ENCODE measurements at places on chromosomes 7 and 10. TPM values are rescaled to one million over a fixed set of nuclear protein-coding genes. Genes with fewer than 3 reads are reported as not detected.

DNA sequence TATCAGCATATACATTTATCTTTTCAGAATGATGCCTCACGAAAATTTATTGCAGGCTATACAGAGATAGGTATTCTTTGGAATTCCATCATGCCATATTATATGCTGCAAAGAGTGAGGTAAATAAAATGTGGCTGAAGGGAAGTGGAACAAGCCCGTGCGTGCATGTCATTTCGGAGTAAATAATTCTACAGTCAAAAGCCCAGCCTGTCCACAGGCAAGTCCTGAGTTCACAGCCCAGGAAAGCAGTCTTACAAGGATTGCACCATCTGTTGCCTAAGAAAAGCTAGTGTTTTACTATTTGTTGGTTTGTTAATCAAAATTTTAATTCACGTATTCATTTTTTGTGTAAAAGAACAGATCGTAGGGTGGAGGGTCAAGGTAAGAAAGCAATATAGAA lies 292.4 kb upstream of the AKR1E2 start:
- H3K4me1 ChIP-seq: no peaks in the 10 kb centered on the region
- no peak overlapping the region for H3K27ac ChIP-seq
- peaks cover 5% of the 10 kb centered on the region for H3K36me3 ChIP-seq
- no peak for DNase-seq

GRCh38 chr7:155965010-155965409 lies 152.7 kb upstream of the SHH start:
- no peak for DNase-seq
- peaks cover 14% of the 10 kb centered on the region for H3K27me3 ChIP-seq
- H3K27ac ChIP-seq: no peak overlapping the region

GRCh38 chr10:30366829-30367228 lies 17.8 kb upstream of the MTPAP start:
- H3K4me3 ChIP-seq: no peak overlapping the region
- H3K27me3 ChIP-seq: peaks cover 12% of the 10 kb centered on the region
- H3K27ac ChIP-seq: no peak overlapping the region

GRCh38 chr10:97778452-97779302 lies 6.9 kb upstream of the SFRP5 start:
- no peaks in the 10 kb centered on the region for H3K4me1 ChIP-seq
- H3K27ac ChIP-seq: no peak overlapping the region
- H3K36me3 ChIP-seq: no peaks in the 10 kb centered on the region
- no peak overlapping the region for H3K4me3 ChIP-seq
- DNase-seq: no peak
- no peaks in the 10 kb centered on the region for H3K27me3 ChIP-seq

GRCh38 chr7:84497873-84498272 lies 303.3 kb upstream of the SEMA3A start:
- no peaks in the 10 kb centered on the region for H3K36me3 ChIP-seq
- H3K4me3 ChIP-seq: no peak overlapping the region
- no peaks in the 10 kb centered on the region for H3K4me1 ChIP-seq
- no peaks in the 10 kb centered on the region for H3K27me3 ChIP-seq
- H3K27ac ChIP-seq: no peak overlapping the region
- DNase-seq: no peak

The PLXNA4 gene
- polyA plus RNA-seq: not detected

The SNX10 gene
- 148 TPM for polyA plus RNA-seq

The ZNF33B gene
- 13.3 TPM for polyA plus RNA-seq
